Cortex of kidney (tissue), 1 donor: ENCODE measurements at places on chromosomes 5 and 9.

GRCh38 chr5:72917371-72917776, 38.5 kb upstream of the FCHO2 start:
- no peak for DNase-seq

DNA sequence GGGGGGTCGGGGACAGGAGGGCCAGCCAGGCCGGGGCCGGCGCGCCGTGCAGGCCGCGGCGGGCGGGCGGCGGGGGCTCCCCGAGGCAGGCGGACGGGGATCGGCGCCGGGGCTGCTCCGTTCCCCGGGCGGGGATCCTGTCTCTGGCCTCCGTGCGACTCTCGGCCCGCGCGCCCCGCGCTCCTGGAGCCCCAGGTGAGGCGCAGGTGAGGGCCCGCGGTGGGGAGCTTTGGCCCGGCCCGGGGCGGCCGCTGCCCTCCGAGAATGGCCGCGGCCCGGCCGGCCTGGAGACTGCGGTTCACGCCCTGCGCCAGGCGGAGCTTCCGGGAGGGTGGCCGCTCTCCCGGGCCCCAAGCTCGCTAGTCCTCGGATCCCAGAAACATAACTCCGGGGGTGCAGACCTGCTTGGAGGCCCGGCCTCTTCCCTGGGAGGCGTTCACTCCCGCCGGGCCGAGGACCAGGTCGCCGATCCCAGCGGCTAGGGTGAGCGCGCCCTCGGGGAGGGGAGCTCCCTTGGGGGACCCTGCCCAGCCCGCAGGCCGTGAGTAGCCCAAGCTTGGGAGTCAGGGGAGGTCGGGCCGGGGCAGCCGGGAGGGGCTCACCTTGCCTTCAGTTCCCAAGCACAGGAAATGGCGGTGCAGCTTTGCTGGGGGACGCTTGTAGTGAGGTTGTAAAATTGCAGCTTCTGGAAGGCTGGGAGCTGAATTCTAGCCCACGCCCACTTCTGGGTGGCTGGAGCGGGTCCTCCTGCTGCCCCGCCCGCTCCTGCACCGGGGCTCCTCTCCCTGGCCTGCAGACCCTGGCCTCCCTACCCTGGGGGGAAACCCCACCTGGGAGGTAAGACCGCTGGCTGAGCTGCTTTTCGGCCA, 723 bp downstream of the PPP1R26 start:
- no peak for DNase-seq

GRCh38 chr5:158635565-158635964, 464.2 kb downstream of the EBF1 start:
- DNase-seq, result no peak

GRCh38 chr5:137441476-137441875, 57.6 kb downstream of the SPOCK1 start:
- DNase-seq, result no peak

DNA sequence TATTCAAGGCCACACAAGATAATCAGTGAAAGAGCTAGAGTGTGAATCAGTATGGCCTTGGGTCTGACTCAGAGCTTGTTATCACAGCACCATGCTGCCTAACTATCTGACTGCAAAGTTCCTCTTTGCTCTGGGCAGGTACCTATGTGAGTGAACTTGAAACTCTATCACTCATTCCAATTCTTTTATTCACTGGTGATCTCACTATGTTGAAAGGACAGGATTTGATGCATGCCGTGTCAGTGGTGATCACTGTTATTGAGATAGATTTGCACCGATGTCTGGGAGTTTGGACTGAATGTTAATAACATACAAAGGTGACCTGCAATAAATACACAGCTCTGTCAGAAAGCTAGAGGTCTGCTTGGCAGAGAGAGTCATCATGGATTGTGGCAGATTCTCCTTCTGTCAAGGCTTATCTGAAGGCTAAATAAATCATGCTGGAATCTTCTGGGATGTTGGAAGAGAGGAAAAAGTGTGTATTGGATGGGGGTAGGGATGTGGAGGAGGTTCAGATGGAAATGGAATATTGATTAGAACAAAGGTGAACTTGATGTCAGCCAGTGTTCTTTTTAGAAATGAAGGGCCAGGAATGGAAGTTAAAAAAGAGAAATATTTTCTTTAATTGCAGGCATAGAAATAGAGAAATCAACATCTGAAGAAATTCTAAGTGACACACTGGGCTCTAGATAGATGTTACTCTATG, 91.8 kb upstream of the TNC start:
- DNase-seq, result no peak

- DNase-seq, result no peak
These were observed 603.0 kb downstream of the NR2F1-AS1 start for GRCh38 chr5:92977846-92978540.

GRCh38 chr5:151238303-151238741, 14.4 kb upstream of the CCDC69 start:
- no peak for DNase-seq

DNA sequence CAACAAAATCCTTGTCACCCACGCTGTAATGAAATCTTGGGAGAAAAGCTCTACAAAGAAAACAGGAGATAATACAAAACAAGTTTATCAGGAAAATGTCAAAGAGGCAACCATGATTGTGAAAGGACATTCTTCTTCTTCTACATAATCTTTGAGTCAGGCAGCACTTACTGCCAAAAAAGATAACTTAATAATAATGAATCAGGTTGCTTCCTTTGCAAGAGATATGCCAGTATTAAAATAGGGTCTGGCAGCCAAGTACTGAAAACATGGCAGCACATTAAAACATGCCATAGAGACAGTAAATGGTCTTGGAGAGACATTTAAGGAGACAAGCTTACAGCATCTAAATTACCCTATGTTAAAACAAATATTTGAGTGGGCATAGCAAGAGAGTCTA, 1573.4 kb downstream of the EFNA5 start:
- no peak for DNase-seq

DNA sequence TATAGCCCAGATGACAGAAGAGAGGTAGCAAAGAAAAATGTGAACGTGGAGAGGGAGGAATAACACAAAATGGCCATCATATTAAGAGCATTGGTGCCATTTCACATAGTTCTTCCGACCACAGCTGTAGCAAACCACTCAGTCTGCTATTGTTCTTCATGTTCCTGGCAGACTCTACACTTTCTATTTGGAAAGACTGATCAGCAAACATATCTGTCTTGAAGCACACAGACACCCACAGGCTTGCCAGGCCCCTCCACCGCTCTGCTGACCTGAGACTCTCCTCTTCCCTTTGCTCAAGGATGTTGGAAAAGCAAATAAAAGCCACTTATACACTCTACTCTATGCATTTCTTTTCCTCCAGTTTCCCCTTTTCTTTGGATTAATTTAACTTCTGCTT, 298.0 kb downstream of the FBXL7 start:
- DNase-seq, result no peak

DNA sequence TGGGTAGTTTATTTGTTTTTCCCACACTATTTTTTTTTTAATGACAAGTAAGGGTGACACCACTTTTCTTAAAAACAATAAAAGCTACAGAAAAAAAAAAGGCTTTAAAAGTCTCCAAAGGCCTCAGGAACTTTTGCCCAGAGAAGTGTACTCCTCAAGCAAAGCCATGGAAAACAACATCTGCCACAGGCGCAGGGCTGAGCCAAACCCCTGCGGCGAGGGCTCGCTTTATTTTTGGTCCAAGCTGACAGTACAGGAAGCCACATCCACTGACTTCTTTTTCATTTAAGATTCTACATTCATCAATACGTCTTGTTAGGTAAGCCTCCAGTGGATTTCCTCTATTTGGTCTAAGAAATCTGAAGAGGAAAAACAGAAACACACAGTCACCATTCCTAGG, 51.9 kb upstream of the IFNK start:
- DNase-seq, result no peak

DNA sequence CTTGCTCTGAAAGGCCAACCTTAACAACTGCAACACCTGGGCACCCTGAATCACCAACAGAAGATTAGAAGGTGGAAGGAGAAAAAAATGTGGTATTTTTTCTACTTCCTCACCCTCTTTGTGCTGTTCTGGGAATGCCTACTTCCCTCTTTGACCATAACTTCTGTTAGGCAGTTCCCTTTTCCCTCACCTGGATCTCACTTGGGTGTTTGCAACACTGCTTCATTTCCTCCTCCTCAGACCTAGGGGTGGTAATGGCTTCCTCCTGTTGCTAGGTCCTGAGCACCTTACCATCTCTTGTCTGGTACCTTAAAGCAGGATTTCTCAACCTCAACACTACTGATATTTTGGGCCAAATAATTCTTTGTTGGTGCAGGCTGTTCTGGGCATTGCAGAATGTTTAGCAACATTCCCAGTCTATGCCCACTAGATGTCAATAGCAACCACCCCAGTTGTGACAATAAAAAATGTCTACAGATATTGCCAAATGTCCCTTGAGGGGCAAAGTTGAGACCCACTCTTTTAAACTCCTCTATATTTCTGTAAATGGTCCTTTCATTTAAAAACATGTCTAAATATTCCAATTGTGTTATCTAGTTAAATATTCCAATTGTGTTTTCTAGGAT, 300.0 kb upstream of the VLDLR start:
- no peak for DNase-seq

- DNase-seq, result no peak
These were observed 29.1 kb downstream of the FAM169A start for GRCh38 chr5:74837115-74837514.

DNA sequence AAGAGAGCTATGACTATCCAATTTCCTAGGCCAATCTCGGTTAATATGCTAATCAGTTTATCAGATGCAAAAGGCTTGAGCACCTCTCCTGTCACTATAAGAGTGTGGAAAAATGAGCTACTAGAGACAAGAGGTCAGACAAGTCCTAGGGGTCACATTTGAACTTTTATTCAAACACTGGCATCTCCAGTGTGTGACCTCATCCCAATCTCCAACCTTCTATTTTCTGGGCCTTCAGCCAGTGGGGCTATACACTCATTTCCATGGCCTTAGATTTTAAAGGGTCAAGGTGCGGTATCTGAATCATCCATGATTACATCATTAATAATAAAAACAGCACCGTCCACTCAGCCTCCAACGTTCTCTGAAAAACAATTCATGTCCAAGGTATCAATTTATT, 139.6 kb upstream of the LRRTM2 start:
- no peak for DNase-seq

DNA sequence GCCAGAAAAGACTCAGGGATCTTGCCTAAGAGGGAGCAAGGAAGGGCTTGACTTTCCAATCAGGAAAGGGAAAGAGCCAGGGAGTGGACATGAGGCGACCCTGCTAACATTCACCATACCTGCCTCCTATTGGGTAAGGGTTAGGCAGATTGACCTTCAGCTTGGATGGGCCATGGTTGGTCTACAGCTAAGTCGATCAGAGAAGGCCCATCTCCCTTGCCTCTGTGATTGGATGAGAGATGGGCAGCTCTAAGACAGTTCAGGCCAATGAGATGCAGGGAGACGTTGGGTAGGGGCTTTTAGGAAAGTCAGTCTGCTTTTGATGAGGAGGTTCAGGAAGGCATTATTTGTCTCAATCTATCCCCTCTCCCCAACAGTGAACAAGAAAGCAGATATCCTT, 135.0 kb upstream of the STC2 start:
- no peak for DNase-seq

GRCh38 chr5:133644000-133644865, 31.9 kb upstream of the FSTL4 start:
- no peak for DNase-seq

DNA sequence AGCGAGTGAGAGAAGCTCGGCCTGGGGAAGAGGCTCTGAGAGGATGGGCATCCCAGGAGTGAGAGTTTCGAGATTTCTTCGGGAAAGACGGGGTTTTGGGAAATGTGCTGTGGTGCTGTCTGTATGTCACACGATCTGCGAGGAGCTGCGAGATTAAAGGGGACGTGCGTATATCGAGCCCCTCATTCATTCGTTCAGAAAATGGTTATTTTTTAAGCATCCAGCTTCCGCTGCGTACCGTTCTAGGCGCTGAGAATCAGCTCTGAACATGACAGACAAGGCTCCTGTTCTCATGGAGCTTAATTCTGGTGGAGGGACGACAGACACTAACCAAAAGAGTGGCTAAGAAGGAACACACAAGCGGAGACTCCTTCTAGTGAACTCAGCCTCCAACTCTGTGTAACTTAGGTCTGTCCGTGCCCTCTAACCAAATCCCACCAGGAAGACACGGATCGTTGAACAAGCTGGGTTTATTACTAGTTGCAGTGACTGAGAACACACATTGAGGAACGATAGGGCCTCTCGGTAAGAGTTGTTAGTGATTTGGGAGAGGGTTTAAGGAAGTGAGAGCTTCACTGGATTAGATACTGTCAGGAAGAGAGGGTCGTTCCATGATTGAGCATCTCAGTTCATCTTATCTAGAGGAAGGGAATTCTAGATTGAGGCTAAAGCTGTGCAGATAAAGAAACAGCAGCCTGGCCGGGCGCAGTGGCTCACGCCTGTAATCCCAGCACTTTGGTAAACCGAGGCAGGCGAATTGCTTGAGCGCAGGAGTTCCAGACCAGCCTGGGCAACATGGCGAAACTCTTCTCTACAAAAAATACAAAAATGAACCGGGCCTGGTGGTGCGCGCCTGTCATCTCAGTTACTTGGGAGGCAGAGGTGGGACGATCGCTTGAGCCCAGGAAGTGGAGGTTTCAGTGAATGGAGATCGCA, 1.0 kb upstream of the FBXW11 start:
- DNase-seq, result no peak

DNA sequence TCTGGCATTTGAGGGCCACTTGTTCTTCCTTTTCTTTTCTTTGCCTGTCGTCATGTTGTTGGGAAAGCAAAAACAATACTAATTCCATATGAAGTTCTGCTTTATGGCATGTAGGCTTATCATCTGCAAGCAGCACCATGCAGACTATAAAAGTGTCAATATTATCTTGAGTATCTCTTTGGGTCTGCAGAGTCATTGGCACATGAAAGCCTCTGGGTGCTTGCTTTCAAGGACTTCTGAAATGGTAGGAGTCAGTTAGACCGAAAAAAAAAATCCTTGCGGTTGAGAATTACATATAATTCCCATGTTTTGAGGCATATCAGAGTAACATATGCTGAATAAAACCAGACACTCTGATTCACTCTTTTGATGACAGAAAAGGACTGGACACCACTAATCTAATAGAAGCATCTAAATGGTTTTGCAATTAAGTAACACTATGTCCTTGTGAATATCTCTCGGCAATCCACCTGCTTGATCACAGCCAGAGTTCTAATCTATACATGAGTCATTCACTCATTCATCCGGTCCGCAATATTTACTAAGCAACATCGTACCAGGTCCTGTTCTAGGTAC, 44.4 kb downstream of the GNAQ start:
- no peak for DNase-seq

DNA sequence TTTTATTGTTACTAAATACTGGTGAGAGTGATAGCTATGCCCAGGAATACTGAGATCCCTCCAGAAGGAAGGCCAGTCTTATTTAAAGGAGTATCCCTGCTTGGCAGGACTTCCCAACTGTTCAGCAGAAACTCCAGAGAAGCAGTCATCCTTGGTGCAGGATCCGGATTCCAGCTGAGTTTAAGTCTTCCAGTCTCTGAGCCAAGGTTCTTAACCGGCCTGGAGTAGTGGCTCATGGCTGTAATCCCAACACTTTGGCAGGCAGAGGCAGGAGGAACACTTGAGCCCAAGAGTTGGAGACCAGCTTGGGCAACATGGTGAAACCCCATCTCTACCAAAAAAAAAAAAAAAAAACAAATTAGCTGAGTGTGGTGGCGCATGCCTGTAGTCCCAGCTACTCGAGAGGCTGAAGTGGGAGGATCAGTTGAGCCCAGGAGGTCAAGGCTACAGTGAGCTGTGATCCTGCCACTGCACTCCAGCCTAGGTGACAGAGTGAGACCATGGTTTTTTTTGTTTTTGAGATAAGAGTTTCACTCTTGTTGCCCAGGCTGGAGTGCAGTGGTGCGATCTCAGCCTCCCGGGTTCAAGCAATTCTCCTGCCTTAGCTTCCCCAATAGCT, 7.6 kb downstream of the NAIF1 start:
- no peak for DNase-seq
